Activated naive CD8-positive, alpha-beta T cell treated with anti-CD3 and anti-CD28 coated beads, Interleukin-2, amount 10 ng/mL, durations not matched to agents 7 days and 5 days (primary cell): ENCODE measurements at places on chromosomes 4 and X. TPM values are rescaled to one million over a fixed set of nuclear protein-coding genes. Genes with fewer than 3 reads are reported as not detected.

Gene FGF13
- not detected for total RNA-seq

Gene CYP2U1
- 5.4 TPM for total RNA-seq

DNA sequence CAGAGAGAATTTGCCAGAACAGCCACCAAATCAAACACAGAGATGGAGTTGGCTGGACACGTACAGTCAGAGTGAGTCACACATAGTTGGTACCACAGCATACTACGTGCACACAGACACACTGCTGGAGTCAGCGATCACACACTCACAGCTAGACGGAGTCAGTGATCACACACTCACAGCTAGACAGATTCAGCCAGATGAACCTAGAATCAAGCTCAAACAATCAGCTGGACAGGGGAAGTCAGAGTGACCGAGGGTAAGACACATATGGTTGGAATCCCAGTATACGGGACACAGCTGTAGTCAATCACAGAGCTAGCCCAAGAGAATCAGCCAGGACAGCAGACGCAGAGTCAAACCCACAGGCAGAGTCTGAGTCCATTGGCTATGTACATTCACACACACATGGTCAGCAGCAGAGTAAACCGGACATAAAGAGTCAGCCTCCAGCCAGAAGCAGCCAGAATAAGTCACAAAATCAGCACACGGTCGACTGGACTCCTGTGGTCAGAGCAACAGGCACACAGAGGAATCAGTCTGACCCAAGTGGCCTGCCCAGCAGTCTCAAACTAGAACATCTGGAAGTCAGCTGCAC, 4.6 kb downstream of the SLC38A5 start:
- peak overlapping the region; percentile 47 for H3K4me3 ChIP-seq
- DNase-seq = no peak
- H3K27ac ChIP-seq = peak overlapping the region; percentile 75

- H3K4me3 ChIP-seq = no peak overlapping the region
- no peaks in the 10 kb centered on the region for H3K36me3 ChIP-seq
- H3K27ac ChIP-seq = no peak overlapping the region
- H3K27me3 ChIP-seq = no peaks in the 10 kb centered on the region
- no peak for DNase-seq
These were observed 47.5 kb downstream of the GASK1B start for GRCh38 chr4:158125310-158125709.

Gene RHOXF2B
- not detected for total RNA-seq

DNA sequence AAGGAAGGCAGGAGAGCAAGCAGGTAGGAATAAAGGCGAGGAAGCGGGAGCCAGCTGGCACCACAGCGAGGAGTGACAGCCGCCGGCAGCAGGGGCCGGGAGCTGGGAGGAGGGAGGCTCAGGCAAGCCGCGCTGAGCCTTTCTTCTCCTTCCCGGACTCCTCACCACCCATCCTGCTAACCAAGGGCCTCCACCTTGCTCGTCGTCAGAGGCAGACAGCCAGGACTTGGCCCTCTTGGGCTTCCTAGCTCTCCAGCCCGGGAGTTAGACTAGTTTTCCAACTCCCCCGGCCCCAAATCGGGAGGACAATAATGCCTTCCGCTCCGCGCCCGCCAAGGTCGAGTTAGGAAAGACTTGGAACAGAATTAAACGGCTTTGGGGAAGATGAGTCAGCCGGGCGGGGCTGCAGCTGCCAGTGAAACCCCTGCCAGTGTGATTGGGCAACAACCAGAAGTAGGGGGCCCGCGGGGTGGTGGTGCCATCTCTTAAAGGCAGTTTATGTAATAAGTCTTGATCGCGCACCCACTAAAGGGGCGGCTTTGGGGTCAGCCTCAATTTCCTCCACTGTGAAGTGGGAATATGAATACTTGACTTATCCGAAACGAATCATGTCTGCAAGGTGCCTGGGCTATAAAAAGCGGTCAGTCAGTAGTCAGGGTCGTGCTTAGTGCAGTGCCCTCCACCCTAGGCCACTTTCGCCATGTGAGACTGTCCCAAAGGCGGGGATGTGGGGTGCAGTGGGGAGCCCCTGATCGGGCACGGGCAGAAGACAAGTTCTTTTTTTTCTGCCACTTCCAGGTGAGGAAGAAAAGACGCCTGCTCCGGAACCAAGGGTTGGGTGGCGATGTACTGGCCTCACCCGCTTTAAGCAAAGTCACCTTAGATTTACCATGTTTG, 6.7 kb upstream of the HSD17B10 start:
- H3K36me3 ChIP-seq = no peaks in the 10 kb centered on the region
- peak overlapping the region; percentile 67 for H3K27ac ChIP-seq
- H3K27me3 ChIP-seq = no peaks in the 10 kb centered on the region

- no peaks in the 10 kb centered on the region for H3K36me3 ChIP-seq
- H3K27me3 ChIP-seq = no peaks in the 10 kb centered on the region
- H3K4me1 ChIP-seq = no peaks in the 10 kb centered on the region
- H3K27ac ChIP-seq = no peak overlapping the region
- DNase-seq = no peak
These were observed 99.7 kb downstream of the IL1RAPL2 start for GRCh38 chrX:104665691-104666090.

Gene FGFR3
- total RNA-seq = 0.14 TPM

- no peak for DNase-seq
- H3K4me1 ChIP-seq = no peaks in the 10 kb centered on the region
- H3K27me3 ChIP-seq = no peaks in the 10 kb centered on the region
- no peak overlapping the region for H3K27ac ChIP-seq
- no peak overlapping the region for H3K4me3 ChIP-seq
These were observed 99.0 kb upstream of the GPR34 start for GRCh38 chrX:41589634-41590270.

DNA sequence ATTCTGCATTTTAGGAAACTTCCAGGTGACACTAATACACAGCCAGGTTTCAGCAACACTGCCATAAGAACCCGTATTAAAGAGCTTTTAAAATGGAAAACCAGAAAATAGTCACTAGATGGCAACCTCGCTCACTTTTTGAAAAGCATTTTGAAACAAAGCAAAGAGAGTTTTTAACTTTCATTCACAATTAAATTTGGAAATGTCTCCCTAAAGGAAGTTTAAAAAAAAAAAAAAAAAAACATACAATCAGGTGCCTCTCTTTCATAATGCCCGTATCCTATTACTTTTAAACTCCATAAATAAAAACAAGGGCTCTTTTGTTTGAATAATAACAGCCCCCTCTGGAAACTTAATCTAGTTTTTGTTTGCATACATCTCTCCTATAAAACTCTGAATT, 20.3 kb downstream of the MEPE start:
- H3K4me1 ChIP-seq = peaks cover 13% of the 10 kb centered on the region
- H3K27ac ChIP-seq = no peak overlapping the region
- no peak overlapping the region for H3K4me3 ChIP-seq
- no peaks in the 10 kb centered on the region for H3K36me3 ChIP-seq
- peaks cover 26% of the 10 kb centered on the region for H3K27me3 ChIP-seq

Gene TLR1
- 17.2 TPM for total RNA-seq

GRCh38 chr4:8290701-8290970, 21.1 kb downstream of the HTRA3 start:
- no peaks in the 10 kb centered on the region for H3K27me3 ChIP-seq
- no peak overlapping the region for H3K27ac ChIP-seq
- H3K4me3 ChIP-seq = no peak overlapping the region
- no peaks in the 10 kb centered on the region for H3K4me1 ChIP-seq
- no peak for DNase-seq
